Kidney tubule cell (primary cell): ENCODE measurements at places on chromosomes 12 and 14.
A peak's percentile ranks its signal among the peaks of the same experiment; 100 is the strongest.

DNA sequence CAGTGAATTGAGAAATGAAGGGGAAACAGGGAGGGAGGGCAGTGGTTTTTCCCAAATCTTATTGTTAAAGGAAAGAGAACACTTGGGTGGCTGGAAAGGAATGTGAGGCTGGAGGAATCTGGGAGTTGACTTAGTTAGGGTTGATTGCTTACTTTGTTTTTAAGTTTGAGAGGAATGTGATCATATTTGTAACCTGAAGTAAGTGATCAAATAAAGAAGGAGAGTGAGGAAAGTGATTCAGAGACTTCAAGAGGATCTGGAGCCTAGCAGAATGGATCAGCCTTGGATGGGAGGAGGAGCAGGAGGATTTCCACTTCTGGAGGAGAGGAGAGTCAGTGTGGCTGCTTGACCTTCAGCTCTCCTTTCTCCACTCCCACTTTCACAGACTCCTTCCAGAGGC is 6.0 kb upstream of the LRP6 start:
- peak; percentile 75 for DNase-seq

DNA sequence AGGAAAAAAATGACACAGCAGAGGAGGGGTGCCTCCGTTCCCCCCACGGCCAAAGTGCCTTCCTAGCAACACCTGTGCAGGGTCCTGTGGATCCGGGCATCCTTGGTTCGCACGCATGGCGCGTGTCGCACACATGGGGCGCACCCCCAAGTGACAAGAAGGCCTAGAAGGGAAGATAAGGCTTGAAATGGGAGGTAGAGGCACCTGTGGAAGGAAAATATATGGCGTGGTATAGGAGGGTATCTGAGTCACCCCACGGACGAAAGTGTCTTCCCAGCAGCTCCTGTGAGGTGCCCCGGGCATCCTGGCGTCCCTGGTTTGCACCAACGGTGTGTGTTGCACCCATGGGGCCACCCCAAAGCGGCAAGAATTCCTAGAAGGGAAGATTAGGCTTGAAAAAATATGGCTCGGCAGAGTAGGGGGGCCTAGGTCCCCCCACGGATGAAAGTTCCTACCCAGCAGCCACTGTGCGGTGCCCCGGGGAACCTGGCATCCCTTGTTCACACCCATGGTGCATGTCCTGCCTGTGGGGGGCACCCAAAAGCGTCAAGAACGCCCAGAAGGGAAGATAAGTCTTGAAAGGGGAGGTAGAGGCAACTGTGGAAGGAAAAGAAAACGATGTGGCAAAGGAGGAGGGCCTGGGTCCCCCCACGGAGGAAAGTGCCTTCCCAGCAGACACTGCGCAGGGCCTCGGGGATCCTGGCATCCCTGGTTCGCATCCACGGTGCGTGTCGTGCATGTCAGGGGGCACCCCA is 280.0 kb downstream of the ALG10 start:
- DNase-seq, result no peak

- DNase-seq, result peak; percentile 88
Observed at GRCh38 chr12:104750061-104750460, 208.0 kb downstream of the SLC41A2 start.

GRCh38 chr12:58502226-58502625 is 418.1 kb downstream of the LRIG3 start:
- no peak for DNase-seq

DNA sequence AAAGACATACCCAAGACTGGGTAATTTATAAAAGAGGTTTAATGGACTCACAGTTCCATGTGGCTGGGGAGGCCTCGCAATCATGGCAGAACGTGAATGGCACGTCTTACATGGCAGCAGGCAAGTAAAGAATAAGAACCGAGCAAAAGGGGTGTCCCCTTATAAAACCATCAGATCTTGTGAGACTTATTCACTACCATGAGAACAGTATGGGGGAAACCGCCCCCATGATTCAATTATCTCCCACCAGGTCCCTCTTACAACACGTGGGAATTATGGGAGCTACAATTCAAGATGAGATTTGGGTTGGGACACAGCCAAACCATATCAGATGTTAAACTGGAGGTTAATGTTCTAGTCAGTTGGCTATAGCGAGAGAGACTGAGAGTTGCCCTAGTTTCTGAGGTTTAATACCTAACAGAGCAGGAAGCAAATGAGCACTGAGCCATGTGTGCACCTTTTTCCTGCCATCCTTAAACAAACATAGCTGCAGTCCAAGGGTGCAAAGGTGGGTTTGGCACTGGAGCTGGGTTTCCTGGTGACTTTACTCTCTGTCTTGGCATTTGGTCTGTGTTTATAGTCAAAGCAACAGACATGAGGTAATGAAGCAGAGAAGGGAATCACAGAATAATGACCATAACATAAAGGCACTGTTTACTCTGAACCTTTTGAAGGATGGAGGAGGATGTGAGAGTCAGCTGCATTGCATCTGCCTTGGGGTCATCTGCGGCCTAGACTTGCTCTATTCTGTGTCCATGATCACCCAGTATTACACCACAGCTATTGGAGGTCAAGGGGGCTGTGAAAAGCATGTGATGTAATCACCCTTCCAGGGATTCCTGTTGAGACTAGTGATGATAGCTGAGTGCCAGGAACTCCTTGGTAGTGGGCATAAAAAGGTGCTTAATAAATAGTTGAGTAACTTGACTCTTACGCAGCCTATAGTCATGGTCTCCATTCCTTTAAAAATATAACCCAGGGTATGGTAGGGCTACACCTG is 83.6 kb upstream of the USP44 start:
- peak; percentile 100 for DNase-seq

GRCh38 chr14:69896080-69896479 is 16.9 kb downstream of the SMOC1 start:
- no peak for DNase-seq

DNA sequence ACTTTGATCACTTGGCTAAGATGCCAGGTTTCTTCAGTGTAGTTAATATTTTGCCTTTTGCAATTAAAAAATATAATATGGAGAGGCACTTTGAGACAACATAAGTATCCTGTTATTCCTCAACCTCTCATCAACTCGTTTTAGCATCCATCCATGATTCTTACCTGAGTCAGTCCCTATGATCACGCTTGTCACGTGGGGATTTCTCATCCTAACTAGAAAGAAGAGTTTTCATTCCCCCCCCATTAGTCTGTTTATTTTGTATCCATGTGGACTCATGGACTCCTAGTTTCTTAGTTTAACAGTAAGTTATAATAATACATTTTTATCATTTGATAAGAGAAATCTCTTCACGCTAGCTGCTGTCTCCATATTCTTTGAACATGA is 110.3 kb downstream of the SLC25A47 start:
- no peak for DNase-seq

GRCh38 chr12:28937196-28937595 is 211.9 kb upstream of the FAR2 start:
- peak; percentile 66 for DNase-seq

DNA sequence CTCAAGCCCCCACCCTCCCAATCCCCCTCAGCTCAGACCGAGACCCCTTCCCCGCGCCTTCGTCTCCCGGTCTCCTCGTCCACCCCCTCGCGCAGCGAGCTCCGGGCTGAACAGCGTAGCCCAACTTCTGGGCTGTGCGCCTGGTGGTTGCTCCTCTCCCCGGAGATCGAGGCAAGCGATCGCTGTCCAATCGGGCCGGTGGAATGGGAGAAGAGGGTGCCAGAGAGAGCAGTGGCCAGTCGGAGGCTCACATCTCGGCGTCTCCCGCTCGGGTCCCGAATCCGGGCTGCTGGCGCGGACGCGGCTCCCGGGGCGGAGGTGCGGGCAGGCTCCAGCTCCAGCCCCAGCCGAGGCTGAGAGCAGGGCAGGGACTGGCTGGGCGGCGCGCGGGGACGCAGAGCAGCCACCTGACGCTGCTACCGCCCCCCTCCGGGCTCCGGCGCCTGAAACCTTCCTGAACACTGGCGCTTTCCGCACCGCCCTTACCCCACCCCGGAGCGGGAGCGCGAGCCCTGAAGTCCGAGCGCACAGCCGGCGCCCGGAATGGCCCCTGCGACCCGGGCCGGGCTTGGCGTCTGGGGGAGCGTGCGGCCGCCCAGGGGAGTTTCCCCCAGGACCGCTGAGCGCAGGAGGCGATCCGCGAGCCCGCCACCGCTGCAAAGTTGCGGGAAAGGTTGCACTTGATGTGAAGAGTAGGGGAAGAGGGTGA is 508 bp upstream of the KCNH5 start:
- DNase-seq, result peak; percentile 12
